ENCODE measurements at places on chromosomes 1 and 21.

DNA sequence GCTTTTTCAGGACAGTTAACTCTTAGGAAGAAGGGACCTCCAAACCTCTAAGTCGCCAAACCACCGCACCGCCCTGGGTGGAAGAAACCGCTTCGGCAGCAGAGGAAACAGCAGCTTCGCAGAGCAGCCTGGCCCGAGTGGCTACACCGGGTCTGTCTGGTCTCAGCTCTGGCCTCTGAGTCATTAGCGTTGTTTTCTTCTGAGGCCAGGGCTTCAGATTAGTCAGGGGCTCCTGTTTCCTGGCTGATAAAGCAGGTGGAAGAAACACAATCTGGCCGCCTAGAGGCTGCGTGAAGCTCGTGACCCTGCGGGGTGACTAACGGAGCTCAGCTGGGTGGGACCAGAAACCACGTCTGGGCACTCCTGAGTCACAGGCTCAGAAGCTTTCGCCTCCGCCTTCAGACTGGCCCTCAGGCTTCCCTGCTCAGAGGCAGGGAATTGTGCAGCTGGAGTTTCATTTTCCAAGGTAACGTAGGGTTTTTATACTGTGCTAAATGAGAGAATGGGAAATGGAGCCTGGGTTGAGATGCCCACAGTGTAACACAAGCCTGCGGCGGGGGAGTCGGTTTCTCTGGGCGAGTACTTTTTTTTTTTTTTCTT lies 44.9 kb downstream of the CHAF1B start:
- peak; percentile 48 for DNase-seq

DNA sequence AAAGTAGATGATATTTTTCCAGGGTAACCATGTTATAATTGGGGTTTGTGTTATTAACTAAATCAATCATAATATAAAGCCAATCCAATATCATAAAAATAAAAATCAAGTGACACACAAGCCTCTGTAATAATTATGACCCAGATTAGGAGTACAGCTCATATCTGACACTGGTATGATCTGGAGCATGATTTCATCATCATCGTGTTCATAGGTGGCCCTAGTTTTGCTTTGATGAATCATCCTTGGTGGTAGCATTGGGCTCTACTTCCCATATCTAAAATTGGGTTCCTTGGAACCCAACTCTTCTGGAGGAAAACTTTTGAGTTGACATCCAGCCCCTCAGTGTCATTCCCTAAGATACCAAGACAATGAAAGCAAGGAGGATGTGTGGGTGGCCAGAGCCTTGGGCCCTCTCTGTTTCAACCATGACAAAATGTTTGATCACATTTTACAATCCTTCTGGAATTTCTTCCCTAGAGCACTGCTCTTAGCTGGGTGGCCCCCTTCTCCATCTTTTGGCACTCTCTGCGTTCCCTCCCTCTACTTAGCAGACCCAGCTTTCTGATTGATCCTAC lies 37.0 kb upstream of the ENAH start:
- no peak for DNase-seq

DNA sequence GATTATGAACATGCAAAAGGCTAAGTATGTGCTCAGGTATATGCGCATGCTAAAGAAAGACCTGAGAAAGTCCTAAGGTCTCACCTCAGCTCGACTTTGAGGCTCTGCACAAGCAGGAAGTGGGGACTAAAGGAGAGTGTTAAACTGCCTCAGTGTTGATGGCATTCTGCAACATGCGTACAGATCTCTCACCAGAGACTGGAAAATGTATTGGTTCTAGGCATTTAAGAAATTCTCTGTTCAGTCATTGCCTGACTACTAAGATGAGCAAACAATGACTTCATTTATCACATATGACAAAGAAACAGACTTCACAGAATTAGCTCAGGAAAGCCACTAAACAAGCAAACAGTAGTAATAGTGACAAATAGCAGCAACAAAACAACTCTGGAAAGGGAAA lies 90.8 kb downstream of the USH2A start:
- no peak for DNase-seq

GRCh38 chr1:28910379-28911115 lies 3.8 kb upstream of the EPB41 start:
- no peak for DNase-seq

GRCh38 chr1:86378813-86379212 lies 17.3 kb downstream of the ODF2L start:
- no peak for DNase-seq

GRCh38 chr1:235867903-235868469 lies 1.3 kb upstream of the LYST start:
- DNase-seq: peak; percentile 89

- DNase-seq: no peak
These were observed 19.1 kb upstream of the NCF2 start for GRCh38 chr1:183609313-183609712.

- DNase-seq: no peak
These were observed 54.7 kb downstream of the C1orf185 start for GRCh38 chr1:51156752-51157151.

- DNase-seq: no peak
These were observed 83.4 kb upstream of the POU3F1 start for GRCh38 chr1:38129971-38130370.

DNA sequence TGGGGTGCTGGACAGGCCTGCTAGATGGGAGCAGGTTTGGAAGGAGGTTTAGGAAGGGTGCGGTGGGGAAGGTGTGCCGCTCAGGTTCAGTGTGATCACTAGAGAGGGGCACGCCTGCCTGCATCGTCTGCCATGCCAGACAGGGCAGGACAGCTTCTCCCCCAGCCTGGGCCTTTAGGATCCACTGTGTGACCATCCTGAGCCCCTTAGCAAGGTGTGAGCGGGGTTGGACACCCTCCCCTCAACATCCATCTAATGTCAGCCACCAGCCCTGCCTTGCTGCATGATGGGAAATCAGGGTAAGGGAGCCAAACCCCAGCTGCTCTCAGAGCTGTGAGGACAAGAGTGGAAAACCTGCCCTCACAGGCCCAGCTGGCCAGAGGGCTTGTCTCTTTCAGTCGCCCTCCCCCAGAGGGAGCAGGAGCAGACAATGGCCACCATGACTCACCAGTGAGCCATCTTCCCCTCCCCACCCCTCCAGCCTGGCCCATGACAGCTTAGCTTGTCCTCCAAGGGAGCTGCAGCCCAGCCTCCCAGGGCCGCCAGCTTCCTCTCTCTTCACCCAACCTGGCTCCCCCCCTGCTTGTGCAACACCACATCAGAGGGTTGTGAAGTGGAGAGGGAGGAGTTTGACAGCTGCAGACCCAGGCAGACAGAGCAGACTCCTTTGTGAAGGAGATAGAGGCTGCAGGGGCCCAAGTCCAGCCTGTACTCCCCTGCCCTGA lies 37.0 kb downstream of the NUAK2 start:
- DNase-seq: peak; percentile 92

DNA sequence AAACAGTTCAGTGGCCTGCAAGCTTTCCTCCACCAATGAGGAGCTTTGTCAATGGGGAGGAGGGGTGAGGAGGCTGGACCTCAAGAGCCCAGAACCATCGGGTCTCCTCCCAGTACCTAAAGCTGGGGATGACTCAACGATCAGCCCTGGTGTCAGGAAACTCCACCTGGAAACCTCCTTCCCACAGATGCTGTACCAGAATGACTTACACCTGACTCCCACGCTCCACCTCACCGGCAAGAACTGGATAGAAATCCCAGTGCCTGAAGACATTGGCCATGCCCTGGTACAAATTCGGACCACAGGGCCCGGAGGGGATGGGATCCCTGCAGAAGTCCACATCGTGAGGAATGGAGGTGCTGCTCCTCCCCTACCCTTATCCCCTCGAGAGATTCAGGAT lies 11.4 kb downstream of the TMEM81 start:
- DNase-seq: no peak

DNA sequence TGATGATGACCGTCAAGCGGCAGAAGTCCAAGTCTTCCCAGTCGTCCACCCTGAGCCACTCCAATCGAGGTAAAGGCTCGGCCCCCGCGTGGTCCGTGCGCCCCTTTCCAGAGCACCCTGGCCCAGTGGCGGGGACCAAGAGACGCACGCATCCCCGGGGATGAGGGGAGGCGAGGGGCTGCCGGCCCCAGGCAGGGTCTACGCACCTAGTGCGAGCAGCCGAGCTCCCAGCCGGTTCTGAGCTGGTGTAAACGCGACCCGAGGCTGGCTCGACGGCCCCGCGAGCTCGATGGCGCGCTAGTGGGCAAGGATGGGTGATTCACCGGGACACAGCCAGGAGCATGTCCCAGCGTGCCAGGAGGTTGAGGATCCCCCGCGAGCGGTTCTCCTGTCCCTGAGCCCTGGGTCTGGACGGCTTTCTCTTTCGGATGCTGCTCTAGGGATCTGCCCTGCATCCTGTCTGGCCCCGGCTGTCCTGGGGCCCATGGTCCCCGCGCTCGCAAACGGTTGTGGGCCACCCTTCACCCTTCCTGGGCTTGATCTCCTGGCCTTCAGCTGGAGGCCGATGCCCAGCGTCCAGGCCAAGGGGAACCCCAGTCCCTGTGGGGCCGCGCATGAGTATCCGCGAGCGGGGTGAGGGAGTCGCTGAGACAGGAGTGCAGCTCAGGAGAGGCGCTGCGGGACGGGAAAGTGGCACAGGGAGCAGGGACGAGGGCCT lies 689 bp downstream of the PKP1 start:
- no peak for DNase-seq

DNA sequence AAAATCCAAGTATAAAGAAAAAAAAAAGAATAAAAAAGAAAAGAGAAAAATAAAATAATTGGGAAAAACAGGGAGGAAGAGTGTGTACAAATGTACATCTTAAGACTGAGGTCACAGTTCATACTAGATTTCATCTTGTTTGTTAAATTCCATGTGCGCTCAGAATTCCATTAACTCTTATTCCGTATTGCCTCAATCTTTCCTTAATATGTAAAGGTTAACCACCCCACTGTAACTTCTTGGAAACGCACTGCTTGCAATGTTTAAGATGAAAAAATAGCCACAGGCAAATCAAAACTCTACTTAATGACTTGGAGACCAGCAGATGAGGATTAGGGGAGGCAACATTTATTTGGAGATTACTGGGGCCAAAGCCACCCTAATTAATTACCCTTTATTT lies 23.9 kb upstream of the KCNE1 start:
- DNase-seq: no peak

DNA sequence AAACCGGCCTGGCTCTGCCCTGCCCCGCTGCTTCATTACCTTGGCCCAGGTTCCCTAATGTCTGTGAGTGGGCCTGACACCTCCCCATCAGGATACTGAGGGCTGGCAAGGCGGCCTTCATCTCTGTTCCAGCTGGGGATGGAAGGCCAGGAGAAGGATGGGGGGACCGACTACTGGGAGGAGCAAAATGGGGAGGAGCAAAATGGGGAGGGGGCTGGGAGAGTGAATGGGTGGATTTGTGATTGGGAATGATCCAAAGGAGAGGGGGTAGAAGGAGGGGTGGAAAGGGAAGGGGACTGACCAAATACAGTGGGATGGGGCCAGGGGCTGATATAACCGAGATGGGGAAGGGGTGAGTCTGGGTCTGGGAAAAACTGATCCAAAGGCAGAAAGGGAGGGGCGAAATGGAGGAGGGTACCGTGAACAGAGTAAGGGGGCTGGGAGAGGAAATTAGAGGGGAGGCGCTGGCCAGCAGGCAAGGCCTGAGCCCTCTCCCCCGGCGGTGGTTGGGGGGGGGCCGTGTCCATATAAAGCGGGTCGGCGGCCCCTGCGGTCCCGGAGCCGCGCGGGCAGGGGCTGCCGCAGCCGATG lies at the start of gene FOXE3:
Gene FOXE3, plus strand, starts transcription at position 558 of the 591 bp plus-strand sequence. Its CDS starts 31 bp downstream, at position 589.
- no peak for DNase-seq

- no peak for DNase-seq
These were observed 63.9 kb upstream of the C1orf105 start for GRCh38 chr1:172356620-172357019.

- DNase-seq: no peak
These were observed 487.9 kb downstream of the NPHP4 start for GRCh38 chr1:5504364-5504740.

DNA sequence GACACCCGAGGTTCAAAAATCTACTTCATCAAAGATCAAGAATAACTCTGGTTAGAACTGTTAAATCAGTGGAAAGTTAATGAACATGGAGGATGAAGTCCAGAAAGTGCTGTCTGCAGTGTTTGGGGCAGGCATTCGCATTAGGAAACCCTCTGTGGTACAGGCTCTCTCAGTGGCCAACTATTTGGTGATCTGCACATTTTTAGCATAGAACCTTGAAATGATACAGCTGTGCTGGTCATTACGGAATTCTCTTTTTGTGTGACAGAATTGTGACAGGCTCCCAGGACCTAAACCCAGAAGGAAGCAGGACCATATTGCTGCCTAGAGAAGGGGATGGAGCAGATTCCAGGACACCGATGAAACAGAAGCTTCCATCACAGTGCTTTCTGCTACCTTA lies 89.0 kb downstream of the SLC45A1 start:
- no peak for DNase-seq

DNA sequence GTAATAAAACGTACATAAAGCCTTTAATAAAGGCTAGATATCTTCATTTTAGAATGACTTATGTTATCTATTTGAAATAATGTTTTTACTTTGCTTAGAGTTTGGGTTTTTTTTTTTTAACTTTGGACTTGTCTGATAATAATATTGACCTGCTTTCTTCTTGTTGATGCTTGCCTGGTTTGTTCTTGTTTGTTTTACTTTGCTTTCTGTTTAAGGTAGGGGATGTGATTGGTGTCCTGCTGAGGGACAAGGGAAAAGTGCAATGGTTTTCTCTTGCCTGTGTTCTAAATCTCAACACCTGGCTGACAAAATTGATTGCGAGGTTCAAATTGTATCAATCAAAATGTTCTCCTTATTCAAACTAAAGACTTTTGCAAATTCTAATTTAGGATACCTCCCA lies 2.2 kb upstream of the FH start:
- DNase-seq: no peak

All from CD4-positive, alpha-beta T cell treated with Interleukin-17A for 1 hour (primary cell).